ENCODE measurements at places on chromosomes 5 and 9.

DNA sequence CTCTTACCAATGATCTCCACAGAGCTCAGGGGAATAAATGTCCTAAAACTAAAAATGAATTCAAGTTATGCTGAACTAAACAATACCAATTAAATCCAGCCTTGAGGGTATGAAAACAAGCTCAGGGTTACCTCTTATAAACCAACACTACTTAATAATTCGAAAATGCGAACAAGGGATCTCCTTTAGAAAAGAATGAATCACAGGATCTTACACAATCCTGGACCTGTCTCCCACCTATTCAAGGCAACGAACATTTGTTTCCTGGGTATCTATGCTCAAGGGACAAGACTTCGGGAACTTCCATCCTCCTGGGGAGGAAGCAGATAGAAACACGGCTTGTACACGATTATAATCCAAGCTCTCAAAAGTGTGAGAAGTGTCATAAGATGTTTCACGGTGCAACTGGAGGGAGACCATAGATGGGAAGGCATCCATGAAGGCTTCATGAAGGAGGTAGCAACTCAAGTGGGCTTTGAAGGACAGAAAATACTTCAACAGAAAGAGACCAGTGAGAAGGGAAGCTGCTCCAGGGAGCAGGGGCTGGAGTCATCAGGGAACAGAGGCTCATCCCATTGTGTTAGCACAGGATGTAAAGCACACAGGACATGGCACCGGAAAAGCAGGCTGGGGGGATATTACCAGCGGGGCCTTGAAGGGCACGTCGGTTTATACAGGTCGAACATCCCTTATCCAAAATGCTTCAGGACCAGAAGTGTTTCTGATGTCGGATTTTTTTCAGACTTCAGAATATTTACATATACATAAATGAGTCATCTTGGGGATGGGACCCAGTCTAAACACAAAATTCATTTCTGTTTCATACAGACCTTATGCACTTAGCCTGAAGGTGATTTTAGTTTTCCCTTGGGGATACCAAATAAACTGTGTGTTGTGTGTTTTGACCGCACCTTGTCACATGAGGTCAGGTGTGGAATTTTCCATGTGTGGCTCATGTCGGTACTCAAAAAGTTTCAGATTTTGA, 87.4 kb downstream of the TLE1 start:
- DNase-seq: no peak

- DNase-seq: no peak
Observed at GRCh38 chr9:69325409-69326212, 596 bp downstream of the ENTREP1 start.

- no peak for DNase-seq
Observed at GRCh38 chr5:97134634-97135033, 7.8 kb downstream of the LIX1 start.

- no peak for DNase-seq
Observed at GRCh38 chr5:68285075-68285840, 69.7 kb downstream of the PIK3R1 start.

- DNase-seq: no peak
Observed at GRCh38 chr9:93149361-93149760, 15.3 kb upstream of the NINJ1 start.

DNA sequence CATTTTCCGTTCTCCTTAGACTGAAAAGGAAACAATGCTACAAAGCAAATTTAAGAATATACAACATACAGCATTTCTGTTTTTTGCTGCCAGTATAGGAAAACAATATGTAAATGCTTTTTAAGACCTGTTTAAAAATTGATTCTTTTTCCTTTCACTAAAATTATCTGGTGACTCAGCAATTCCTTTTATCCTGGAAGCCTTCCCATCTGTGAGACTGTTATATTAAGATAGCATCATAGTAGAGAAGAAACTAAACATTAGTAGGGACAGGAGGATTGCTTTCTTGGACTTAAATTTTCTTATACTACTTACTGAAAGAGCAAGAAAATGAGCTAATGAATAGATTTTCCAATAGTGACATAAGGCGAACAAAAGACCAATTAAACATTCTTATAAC, 30.0 kb upstream of the GPR21 start:
- DNase-seq: no peak

GRCh38 chr9:121367306-121368137, 2.5 kb downstream of the STOM start:
- DNase-seq: no peak

DNA sequence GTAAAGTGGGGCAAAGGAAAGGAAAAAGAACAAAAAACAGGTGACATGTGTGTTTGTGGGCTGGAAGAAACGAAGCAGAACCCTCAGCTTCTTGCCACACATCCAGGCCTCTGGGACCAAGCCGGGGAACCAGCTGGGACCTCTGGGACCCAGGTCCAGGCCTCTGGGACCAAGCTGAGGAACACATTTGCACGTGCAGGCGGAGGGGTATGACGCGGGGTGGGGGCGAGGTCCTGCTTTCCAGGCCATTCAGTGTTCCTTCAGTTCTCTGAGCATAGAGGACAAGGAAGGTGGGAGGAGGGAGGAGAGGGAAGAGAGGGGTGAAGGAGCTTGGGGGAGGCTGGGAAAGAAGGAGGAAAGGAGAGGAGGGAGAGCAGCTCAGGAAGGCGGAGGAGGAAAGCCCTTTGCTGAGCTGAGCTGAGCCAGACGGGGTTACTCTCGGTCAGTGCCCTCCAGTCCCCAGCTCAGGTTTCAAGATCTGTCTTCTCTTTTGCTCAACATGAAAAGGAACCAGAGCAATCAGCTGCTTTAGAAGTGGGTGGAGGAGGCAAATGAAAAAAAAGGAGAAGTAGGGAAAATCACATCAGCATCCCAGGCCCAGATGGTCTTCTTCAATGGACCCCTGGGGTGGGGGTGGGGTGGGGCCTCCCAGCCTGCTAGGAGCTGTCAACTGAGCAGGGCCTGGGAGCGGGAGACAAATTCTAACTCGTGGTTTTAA, 59.1 kb downstream of the ABCA1 start:
- no peak for DNase-seq

- DNase-seq: no peak
Observed at GRCh38 chr5:148476302-148476701, 92.5 kb downstream of the FBXO38 start.

DNA sequence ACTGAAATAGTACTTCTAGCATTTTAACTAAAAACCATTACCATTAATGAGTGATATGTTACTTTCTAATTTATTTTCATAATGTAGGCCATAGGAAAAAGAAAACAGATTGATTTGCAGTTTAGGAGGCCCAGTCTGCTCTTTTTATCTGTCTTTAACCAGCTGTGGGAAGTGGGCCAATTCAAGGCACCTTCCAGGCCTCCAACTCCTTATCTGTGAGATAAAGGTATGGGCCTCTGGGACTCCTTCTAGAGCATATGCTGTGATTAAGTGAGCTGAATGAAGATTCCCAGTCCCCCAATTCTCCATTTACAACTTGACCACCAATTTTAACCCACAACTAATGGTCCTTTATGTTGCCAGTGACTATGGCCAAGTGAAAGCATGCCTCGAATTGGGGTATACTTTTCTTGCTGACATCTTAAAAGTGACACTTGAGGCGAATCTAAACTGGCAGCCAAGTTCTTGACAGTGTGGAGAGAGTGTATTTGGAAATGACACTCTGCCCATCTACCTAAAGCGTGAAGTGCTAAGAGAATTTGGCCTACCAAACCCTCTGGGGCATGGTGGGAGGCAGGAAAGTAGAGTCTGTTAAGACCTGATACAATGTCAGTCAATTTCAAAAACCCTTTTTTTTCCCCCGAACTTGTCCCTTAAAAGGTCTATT, 88.3 kb downstream of the PIK3R1 start:
- no peak for DNase-seq

DNA sequence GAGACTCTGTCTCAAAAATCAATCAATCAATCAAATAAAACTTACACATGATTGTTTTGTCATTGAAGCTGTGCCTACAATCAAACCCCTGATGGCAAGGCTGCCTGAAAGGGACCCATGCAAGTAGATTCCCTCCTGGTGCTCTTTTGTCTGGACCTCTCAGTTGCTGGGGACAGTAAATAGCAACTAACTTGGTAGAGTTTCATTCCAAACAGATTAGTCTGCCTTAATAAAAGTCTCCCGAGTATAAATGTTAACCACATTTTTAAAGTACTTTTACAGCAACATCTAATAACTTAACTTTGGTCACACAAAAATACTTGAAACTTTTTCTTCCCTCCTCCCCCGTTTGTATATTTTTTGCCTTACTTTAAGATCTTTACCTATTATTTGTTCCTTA, 105.5 kb downstream of the FEM1C start:
- no peak for DNase-seq

- no peak for DNase-seq
Observed at GRCh38 chr5:37045703-37046102, 169.1 kb downstream of the NIPBL start.

- no peak for DNase-seq
Observed at GRCh38 chr9:4859035-4859434, 66.3 kb downstream of the RCL1 start.

DNA sequence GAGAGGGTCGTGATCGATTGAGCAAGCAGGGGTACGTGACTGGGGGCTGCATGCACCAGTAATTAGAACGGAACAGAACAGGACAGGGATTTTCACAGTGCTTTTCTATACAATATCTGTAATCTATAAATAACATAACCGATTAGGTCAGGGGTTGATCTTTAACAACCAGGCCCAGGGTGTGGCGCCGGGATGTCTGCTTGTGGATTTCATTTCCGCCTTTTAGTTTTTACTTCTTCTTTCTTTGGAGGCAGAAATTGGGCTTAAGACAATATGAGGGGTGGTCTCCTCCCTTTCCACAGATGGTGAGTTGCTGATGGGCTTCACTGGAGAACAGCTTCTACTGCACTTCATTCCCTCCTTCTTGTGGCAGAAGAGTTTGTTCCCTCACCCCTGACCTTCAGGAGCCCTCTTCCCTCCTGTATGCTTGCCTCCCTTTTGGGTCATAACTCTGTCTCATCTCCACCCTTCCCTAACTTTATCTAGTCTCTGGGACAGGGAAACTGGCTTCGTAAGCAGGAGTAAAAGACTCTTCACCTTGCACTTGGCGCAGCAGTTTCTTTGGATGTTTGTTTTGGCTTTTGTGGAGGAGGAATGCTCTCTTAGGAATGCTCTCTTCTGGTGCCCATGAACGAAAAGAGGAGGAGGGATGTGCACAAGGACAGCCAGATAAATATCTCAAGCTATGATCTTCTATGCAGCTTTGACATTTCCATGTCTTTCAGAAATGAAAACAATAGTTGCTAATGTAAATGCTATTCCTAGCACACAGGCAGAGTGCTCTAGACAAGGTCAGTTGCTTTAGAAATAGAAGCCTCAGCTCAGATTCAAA, 139.8 kb upstream of the RPS23 start:
- no peak for DNase-seq

Data from CD8-positive, alpha-beta memory T cell (primary cell).